Neural crest cell (in vitro differentiated cells): ENCODE measurements at places on chromosomes 13 and 19. TPM values are rescaled to one million over a fixed set of nuclear protein-coding genes. Genes with fewer than 3 reads are reported as not detected.

ANKLE1 gene
- 4.5 and 4.9 TPM in 2 replicates for total RNA-seq

CYP4F3 gene
- not detected in 2 replicates for total RNA-seq

CC2D1A gene
- 31.7 and 32.4 TPM in 2 replicates for total RNA-seq

NKPD1 gene
- 0.16 and 0.39 TPM in 2 replicates for total RNA-seq

RAB20 gene
- 0.59 and 0.77 TPM in 2 replicates for total RNA-seq

KDM4B gene
- total RNA-seq: 43.3 and 45.4 TPM in 2 replicates

ZNF28 gene
- 15.8 and 19.4 TPM in 2 replicates for total RNA-seq

SRRM5 gene
- 0.41 and 0.51 TPM in 2 replicates for total RNA-seq

TBCB gene
- total RNA-seq: 214 and 219 TPM in 2 replicates

BORCS8 gene
- total RNA-seq: 23.6 and 28.0 TPM in 2 replicates

ZNF132 gene
- total RNA-seq: 0.28 and 0.52 TPM in 2 replicates

TMEM255B gene
- total RNA-seq: 2.4 and 2.5 TPM in 2 replicates
